A549 treated with CORT108297 at 1 μM for 4 hours (cell line): ENCODE measurements at places on chromosomes 12 and 14. TPM values are rescaled to one million over a fixed set of nuclear protein-coding genes. Genes with fewer than 3 reads are reported as not detected.

Gene DNAJC22
- total RNA-seq = 18.1 to 23.3 TPM (median 19.4 TPM) in 5 replicates

Gene GMFB
- total RNA-seq = 32.4 to 79.3 TPM (median 40.8 TPM) in 5 replicates

Gene ADAM20
- total RNA-seq = not detected in 5 replicates

Gene FBLN5
- 2.4 to 3.3 TPM (median 2.8 TPM) in 5 replicates for total RNA-seq

Gene SCN8A
- total RNA-seq = 1.3 to 2.1 TPM (median 1.6 TPM) in 5 replicates

Gene ST8SIA1
- total RNA-seq = 0.05 to 0.07 TPM (median 0.06 TPM) in 3 of 5 replicates, not detected in the others

Gene NEUROD4
- 0.02 TPM in 1 of 5 replicates, not detected in the others for total RNA-seq

Gene KRT4
- 2.8 to 3.8 TPM (median 3.0 TPM) in 5 replicates for total RNA-seq

Gene BTBD6
- 30.3 to 44.9 TPM (median 41.8 TPM) in 5 replicates for total RNA-seq

Gene LRP1-AS
- not detected in 5 replicates for total RNA-seq

Gene INHBE
- 0.08 to 0.16 TPM (median 0.10 TPM) in 4 of 5 replicates, not detected in the other for total RNA-seq

Gene TAS2R19
- total RNA-seq = 0.18 TPM in 1 of 5 replicates, not detected in the others

Gene SNAPC1
- total RNA-seq = 13.1 to 20.0 TPM (median 14.2 TPM) in 5 replicates

Gene PROX2
- total RNA-seq = not detected in 5 replicates

Gene CCDC38
- 0.06 to 0.15 TPM (median 0.09 TPM) in 5 replicates for total RNA-seq

Gene PYGL
- 105 to 143 TPM (median 133 TPM) in 5 replicates for total RNA-seq

Gene RNASE1
- 0.15 to 0.57 TPM (median 0.25 TPM) in 5 replicates for total RNA-seq

Gene RBMS2
- 10.8 to 17.4 TPM (median 13.0 TPM) in 5 replicates for total RNA-seq

Gene INSM2
- total RNA-seq = 0.02 to 0.08 TPM (median 0.07 TPM) in 3 of 5 replicates, not detected in the others

Gene ZFHX2
- 0.84 to 1.6 TPM (median 1.2 TPM) in 5 replicates for total RNA-seq

Gene IPO8
- total RNA-seq = 14.0 to 22.8 TPM (median 17.9 TPM) in 5 replicates

Gene PLEKHA5
- total RNA-seq = 6.2 to 8.5 TPM (median 6.9 TPM) in 5 replicates

Gene MYF6
- total RNA-seq = not detected in 5 replicates
